ENCODE measurements at places on chromosomes 11 and 22. TPM values are rescaled to one million over a fixed set of nuclear protein-coding genes. Genes with fewer than 3 reads are reported as not detected.

The SLC35F2 gene
- polyA plus RNA-seq, result 13.0 TPM

The OR5P2 gene
- 0.54 TPM for polyA plus RNA-seq

DNA sequence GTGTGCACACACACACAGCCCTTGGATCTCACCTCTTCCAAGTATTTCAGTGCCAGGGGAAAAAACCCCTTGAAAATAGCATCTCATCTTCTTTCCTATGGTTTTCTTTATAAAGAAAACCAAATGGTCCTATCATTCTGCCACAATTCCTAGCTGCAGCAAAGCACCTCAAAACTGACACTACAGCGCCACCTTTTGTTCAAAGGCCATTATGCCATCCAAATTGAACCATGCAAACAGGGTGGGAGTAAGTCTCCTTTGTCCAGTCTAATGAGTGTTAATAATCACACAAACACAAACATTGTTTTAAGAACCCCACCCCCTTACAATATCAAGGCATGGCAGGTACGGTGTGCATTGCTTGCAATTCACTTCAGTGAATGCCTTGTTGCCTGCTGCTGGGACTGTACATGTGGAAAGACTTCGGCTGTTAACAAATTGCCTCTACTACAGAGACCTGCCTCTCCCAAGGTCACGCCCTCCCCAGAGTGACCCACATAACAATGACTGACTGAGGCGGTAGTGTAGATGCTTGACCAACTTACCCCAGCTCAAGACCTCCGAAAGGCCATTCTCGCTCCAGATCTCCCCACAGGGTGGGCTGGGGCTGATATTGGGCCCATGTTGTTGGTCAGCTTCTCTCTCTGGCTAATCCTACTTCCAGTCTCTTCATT, 31.7 kb downstream of the FAM181B start:
- no peak overlapping the region for H3K27ac ChIP-seq
- no peaks in the 10 kb centered on the region for H3K36me3 ChIP-seq
- DNase-seq, result peak; percentile 64
- no peak overlapping the region for H3K4me3 ChIP-seq

The HEPACAM gene
- polyA plus RNA-seq, result not detected

- H3K27ac ChIP-seq, result no peak overlapping the region
- no peak overlapping the region for H3K4me3 ChIP-seq
- DNase-seq, result peak; percentile 31
- no peaks in the 10 kb centered on the region for H3K27me3 ChIP-seq
Observed at GRCh38 chr11:66996609-66997273, 21.6 kb downstream of the C11orf86 start.

The CASP5 gene
- polyA plus RNA-seq, result 0.92 TPM

The TEX54 gene
- 3.5 TPM for polyA plus RNA-seq

GRCh38 chr11:63520606-63521170, 14.8 kb downstream of the LGALS12 start:
- no peaks in the 10 kb centered on the region for H3K4me1 ChIP-seq
- peak overlapping the region; percentile 30 for H3K27ac ChIP-seq
- H3K36me3 ChIP-seq, result no peaks in the 10 kb centered on the region

GRCh38 chr22:45817745-45818423, 146.2 kb downstream of the ATXN10 start:
- H3K27me3 ChIP-seq, result no peaks in the 10 kb centered on the region
- H3K36me3 ChIP-seq, result no peaks in the 10 kb centered on the region
- H3K4me1 ChIP-seq, result no peaks in the 10 kb centered on the region
- DNase-seq, result peak; percentile 29
- no peak overlapping the region for H3K4me3 ChIP-seq

- H3K4me1 ChIP-seq, result no peaks in the 10 kb centered on the region
- H3K27ac ChIP-seq, result no peak overlapping the region
- peaks cover 30% of the 10 kb centered on the region for H3K27me3 ChIP-seq
- no peak for DNase-seq
- no peak overlapping the region for H3K4me3 ChIP-seq
- no peaks in the 10 kb centered on the region for H3K36me3 ChIP-seq
Observed at GRCh38 chr11:116507849-116508695, 264.7 kb downstream of the BUD13 start.

GRCh38 chr11:64415286-64415685, 56.3 kb downstream of the RPS6KA4 start:
- no peak overlapping the region for H3K27ac ChIP-seq
- H3K27me3 ChIP-seq, result no peaks in the 10 kb centered on the region
- no peak overlapping the region for H3K4me3 ChIP-seq
- no peaks in the 10 kb centered on the region for H3K36me3 ChIP-seq

DNA sequence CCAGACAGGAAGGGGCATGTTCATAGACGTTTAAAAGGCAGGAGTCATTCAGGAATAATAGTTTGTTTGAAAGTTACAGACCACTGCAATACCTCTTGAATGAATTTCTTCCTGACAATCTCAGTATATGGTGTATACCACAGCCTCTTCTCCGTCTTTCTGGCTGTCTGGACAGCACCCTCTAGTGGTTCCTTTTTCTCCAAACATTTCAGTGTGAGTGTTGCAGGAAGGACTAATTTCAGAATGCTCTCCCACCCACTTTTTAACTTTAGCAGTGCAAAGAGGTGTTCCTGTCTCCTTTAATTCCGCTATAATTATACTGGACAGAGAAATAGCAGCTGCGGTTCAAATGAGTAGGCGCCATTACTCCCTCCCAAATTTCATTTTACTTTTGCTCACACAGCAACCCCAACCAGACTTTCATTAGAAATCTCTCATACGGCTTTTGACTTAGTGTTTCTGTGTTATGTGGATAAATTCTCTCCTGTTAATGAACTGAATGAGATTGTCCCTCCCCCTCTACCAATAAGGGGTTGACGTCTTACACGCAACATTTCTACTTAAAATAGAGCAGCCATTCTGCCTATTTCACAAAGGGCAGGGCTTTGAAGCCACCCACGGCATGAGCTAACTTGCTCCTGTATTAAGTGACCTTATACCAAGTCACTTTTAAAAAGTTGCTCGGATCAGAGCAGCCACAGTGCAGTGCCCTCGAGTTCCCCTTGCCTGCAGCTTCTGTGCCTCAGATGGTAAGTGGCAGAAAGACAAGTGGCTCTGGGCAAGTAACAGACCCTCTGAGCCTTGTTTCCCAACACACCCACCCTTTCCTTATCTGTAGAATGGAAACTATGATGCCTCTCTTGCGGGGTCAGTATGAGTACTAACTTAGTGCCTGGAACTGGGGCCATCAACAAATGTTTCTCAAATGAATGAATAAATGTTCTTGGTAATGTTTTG, 368.6 kb downstream of the OPCML start:
- no peaks in the 10 kb centered on the region for H3K36me3 ChIP-seq
- no peaks in the 10 kb centered on the region for H3K4me1 ChIP-seq
- H3K27me3 ChIP-seq, result peaks cover 14% of the 10 kb centered on the region
- H3K4me3 ChIP-seq, result no peak overlapping the region

- H3K4me3 ChIP-seq, result no peak overlapping the region
- no peaks in the 10 kb centered on the region for H3K4me1 ChIP-seq
Observed at GRCh38 chr22:46500201-46500600, 37.2 kb downstream of the CELSR1 start.

Measured in hepatocyte (in vitro differentiated cells).